ENCODE measurements at places on chromosomes 3 and 15.

DNA sequence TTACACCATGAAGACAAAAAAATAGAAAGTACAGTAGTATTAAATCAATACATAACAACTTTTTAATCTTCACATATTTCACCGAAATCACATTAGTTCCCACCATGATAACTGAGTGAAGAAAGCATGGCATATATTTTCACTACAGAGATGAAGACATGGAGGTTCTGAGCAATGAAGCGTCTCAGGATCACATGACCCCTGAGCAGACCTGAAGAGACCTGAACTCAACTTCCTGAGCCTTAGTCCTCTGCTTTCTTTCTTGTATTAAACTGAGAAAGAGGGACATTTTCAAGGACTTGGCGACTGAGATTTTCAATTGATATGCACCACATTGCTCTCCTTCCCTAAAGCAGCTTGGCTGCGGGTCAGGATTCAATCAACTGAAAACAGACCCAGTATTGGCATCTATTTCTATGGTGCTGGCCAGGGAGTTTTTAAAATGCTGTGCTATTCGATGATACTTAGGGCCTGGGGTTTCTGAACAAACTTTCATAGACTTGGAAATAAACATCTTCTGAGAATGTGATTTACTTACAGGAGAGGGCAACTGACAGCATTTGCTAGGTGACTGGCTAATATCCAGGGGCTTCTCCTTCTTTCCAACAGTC is 165.1 kb downstream of the LSAMP start:
- DNase-seq = no peak

DNA sequence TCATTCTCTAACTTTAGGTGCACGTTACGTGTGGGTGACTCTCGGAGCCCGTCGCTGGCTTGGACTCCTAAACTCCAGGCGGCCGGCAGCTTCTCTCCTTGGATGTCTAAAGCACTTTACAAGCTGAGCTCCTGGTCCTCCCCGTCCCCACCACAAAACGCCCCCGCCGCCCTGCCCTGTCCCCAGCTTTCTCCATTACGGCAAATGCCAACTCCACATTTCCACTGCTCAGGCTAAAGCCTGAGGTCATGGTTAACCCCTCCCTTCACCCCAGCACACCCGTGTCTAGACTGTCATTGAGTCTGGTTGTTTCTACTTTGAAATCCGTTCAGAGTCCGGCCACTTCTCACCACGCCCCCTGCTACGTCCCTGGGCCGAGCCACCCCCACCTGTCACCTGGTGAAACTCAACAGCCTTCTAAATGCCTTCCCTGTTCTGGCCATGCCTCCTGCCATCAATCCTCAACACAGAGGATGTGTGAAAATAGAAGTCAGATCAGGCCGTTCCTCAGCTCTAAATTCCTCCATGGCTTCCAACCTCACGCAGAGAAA is 8.1 kb upstream of the PCSK6 start:
- DNase-seq = no peak

- no peak for DNase-seq
These were observed 1184.6 kb upstream of the EPHA6 start for GRCh38 chr3:95629802-95630201.

DNA sequence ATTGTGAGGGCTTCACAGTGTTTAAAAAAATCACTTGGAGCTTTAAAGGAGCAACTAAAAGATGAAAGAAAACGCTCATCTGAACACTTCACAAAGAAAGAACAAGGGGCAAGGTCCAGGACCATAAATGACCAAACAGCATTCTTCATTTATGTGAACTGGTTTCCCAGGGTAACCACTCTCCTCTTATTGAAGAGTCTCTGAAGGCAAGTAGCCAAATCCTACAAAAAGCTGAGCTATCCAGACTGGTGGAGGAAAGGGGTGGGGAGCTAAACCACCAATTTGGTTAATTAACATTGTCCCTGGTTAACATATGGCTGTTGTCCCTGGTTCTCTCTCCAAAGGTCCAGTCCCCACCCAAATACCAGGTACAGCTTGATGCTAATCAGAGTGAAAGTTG is 58.1 kb downstream of the OSBPL10 start:
- no peak for DNase-seq

DNA sequence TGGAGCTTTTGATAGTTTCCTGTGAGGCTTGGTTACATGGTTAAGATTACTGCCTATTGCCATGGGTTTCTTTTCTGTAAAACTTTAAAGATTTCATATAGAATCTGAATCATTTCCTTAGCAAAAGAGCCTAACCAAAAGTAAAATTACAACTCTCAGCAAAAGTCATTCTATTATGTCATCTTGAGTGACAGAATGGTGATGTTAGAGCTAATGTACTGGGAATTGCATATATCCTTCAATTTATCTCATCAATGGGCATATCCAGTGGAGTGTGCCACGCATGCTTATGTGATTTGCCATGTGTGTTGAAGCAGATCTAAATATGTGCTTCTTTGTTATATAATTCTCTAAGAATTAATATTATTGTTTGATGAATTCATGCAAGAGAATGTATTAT is 212.1 kb downstream of the ROBO1 start:
- no peak for DNase-seq

GRCh38 chr15:71530116-71530515 is 280.2 kb upstream of the NR2E3 start:
- DNase-seq = no peak

Data from NCI-H2227 treated with DMSO at 0.1 percent for 48 hours (cell line).